ENCODE measurements at places on chromosomes 3 and 15.

DNA sequence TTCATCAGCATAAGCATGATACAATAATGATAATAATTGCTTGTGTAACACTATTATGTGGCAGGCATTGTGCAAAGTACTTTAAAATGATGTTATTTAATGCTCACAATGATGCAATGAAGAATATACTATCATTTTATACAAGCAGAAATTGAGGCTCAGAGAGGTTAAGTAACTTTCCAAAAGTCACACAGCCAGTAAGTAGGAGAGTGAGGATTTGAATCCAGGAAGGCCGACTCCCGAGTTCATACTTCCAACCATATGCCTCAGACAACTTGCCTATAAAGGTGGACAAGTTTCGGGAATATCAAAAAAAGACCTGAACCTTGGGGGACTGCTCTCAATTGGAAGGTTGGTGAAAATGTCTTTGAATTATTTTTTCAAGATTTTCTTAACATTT is 19.9 kb downstream of the RARB start:
- no peak for DNase-seq

DNA sequence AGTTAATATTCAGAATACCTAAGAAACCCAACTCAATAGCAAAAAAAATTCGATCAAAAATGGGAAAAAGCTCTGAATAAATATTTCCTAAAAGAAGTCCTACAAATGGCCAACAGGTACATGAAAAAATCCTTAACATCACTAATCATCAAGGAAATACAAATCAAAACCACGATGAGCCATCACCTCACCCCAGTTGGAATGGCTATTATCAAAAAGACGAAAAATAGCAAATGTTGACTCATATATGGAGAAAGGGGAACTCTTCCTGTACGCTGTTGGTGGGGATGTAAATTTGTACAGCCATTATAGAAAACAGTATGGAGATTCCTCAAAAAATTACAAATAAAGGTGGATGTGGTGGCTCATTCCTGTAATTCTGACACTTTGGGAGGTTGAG is 29.6 kb upstream of the SGO1 start:
- DNase-seq = no peak

DNA sequence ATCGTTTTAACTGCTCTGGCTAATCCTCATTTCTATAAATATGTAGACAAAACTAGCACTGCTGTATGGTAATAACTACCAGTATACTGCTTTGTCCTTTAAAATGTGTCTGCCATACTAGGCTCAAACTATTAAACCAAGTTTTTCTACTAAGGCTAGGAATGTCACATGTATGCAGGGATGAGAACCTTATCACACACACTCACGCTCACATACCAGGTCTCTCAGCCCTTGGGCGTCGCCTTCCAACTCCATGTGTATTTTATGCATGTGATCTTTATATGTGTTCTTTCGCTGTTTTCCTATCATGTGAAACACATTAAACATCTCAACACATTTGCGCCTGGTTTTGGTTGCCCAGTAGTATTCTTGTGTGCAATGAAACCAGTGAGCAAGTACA is 32.6 kb downstream of the ATP2C1 start:
- DNase-seq = no peak

- DNase-seq = no peak
Measured at GRCh38 chr3:105516972-105517371, 150.3 kb downstream of the ALCAM start.

DNA sequence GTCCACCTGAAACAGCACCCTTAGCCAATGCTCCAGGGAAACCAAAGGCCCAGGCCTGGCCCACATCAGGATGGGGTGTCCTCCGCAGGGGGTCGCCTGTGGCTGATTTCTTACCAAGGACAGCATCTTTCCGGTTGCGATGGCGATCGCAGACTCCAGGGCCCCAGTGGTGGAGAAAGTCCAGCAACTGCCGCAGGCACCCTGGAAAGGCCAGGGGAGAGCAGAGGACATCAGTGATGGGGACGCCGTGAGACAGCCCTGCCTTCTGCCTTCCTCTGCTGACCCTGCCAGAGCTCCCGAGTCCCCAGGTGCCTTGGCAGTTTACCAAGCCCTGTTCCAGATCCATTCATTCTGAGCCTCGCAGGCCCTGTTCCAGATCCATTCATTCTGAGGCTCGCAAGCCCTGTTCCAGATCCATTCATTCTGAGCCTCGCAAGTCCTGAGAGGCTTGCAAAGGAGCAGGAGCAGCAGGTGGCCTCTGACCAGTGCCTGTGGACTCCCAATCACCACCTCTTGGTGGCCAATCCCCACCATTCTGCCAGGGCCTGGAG is 12.5 kb downstream of the CTSH start:
- DNase-seq = no peak

DNA sequence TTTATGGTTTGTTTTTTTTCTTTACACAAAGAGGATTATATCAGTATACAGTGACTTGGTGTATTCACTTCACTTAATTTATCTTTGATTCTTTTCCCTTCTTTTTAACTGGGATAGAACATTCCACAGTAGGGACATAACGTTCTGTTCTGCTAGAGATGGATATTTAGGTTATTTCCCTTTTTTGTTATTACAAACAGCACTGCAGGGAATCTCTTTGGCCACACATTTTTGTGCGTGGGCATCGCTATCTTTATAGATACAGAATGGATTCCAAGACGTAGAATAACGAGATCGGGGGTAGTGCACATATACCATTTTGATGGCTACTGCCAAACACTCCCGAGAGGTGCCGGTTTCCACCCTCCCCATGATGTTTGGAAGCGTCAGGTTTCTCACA is 44.8 kb downstream of the PXYLP1 start:
- DNase-seq = no peak

DNA sequence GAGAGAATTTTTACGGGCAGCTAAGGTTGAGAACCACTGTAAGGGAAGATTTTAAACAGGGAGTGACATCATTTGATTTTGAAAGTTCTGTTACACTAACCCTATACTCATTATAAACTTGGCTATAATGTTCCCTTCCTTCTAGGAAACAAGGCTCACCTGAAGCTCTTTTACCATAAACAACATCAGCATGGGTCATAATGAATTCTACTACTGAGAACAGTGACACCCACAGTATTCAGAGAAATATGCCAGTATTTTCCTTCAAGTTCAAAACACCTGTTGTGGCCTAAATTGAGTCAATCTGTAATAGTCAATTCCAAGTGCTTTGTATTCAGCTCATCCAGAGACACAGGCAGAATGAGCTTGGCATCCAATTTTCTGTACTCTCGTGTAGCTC is 175.3 kb upstream of the STT3B start:
- no peak for DNase-seq

- no peak for DNase-seq
Measured at GRCh38 chr3:21705769-21706168, 45.2 kb downstream of the ZNF385D start.

DNA sequence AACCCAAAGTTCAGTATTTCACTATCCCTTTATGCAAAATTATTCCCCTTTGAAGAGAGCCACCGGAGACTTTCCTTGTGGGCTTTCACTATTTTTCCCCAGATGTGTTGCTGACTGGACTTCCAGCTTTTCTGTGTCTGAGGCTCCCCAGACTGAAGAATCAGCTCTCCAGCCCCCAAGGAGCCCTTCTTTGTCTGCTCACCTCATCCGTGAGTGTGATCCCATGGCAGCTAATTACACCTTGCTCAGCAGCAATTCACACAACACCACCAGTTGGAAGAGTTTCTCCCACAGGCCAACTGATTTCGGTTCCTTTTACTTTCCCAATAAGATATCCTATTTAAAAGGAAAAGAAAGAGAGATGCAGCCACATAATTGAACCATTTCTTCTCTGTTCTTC is 249.5 kb upstream of the TRIM42 start:
- DNase-seq = no peak

DNA sequence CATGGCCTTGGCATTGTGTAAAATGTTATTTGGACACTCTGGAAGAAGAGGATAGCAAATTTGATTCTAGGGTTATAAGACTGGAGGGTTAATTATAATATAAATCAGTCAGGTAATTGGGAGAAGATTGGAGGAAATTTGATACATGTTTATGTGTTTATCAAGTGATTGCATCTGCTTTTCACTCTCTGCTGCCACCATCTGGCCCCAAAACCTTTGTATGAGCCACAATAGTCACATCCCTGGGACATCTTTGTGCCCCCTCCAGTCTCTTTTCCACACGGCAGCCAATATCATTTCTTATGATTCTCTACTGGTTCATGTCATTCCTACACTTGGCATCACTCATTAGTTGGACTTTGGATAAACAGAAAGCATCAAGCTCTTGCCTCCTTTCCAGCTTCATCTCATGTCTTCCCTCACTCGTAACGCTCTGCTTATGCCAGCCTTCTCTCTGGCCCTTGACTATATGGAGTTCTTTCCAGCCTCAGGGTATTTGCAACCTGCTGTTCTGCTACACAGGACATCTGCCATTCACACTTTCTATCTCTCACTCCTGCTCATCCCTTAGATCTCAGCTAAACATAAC is 602.3 kb upstream of the SUCLG2 start:
- peak; percentile 17 for DNase-seq

Data from stimulated activated CD4-positive, alpha-beta T cell treated with anti-CD3 and anti-CD28 coated beads, Interleukin-4, amount 100 ng/mL, for 24 hours (primary cell).